Left renal cortex interstitium (tissue), 4 donors: ENCODE measurements at places on chromosomes 4 and X.

DNA sequence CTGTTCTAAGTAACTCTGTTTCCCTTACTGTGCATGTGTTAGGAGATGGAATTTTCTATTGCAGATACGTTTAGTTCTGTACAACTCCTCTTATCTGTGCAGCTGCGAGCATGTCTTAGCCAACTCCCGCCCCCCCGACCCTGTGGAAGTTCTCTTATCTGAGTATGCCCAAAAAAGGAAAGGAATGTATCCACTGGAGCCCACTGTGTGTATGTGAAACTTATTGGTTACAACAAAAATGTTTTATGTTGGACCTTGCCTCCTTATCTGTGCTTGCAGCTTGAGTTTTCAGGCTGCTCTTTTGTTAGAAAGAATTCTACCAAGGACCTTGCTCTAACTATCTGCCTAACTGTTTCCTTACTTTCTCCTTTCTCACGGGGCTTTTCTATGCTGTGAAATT lies 24.2 kb upstream of the DCAF8L2 start:
- DNase-seq: no peak

DNA sequence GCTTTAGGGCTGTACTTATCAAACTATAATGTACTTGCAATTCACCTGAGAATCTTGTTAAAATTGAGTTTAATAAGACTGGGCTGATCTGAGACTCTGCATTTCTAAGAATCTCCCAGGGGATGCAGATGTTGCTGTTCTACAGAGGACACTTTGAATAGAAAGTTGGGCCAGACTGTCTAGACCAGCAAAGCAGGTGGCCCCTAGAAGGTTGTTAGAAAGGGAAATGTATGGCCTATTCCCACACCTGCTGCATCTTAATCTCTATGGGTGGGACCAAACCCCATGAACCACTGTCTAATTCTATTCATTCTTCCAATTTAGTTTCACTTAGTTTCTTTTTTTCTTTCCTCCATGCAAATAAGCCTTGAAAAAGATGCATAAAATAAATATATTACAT lies 413.2 kb upstream of the TECRL start:
- no peak for DNase-seq

DNA sequence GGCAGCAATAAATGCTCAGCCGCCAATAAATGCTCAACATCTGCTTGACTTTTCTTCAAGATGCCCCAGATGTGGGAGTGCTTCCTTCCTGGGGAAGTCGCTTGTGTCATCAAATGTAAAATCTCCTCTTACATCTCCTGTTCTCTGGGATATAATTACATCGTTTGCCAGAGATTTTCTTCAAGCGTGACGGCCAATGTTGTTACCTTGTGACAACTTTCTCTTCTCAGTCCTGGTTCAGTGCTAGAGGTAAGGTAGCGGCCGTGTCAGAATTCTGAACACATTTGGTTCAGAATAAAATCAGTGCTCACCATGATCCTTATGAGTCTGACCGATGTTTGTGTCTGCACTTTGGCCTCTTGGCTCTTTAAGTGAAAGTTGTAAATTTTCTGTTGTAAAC lies 102.5 kb downstream of the ASMT start:
- peak; percentile 56 for DNase-seq

GRCh38 chrX:57929373-57929772 lies 19.1 kb upstream of the ZXDA start:
- no peak for DNase-seq

DNA sequence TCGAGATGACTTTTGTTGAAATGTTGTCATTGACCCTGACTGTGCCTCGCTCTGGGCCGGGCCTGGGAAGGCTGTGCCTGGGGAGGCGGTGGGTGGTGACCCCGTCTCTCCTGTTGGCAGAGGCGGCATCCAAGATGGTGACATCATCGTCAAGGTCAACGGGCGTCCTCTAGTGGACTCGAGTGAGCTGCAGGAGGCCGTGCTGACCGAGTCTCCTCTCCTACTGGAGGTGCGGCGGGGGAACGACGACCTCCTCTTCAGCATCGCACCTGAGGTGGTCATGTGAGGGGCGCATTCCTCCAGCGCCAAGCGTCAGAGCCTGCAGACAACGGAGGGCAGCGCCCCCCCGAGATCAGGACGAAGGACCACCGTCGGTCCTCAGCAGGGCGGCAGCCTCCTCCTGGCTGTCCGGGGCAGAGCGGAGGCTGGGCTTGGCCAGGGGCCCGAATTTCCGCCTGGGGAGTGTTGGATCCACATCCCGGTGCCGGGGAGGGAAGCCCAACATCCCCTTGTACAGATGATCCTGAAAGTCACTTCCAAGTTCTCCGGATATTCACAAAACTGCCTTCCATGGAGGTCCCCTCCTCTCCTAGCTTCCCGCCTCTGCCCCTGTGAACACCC lies 36.4 kb downstream of the HTRA3 start:
- DNase-seq: no peak

DNA sequence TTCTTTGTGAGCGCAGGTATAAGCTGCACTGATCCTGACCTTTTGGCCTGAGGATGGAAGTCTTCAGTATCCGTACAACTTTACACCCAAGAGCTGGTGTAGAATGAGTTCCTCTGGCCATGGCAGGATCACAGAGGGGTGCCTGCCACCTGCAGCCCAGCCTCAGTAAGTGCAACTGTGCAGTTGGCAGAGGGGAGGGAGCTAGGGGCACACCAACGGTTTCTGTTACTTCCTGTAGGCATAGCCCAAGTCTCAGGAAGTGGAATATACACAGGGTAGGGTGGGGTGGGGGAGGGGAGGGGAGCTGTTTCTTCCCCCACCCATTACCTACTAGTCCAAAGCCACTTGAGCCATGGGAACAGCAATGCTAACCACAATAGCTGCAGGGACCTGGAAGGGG lies 85.4 kb upstream of the GBA3 start:
- no peak for DNase-seq

GRCh38 chr4:113623274-113623894 lies 138.2 kb downstream of the CAMK2D start:
- no peak for DNase-seq

DNA sequence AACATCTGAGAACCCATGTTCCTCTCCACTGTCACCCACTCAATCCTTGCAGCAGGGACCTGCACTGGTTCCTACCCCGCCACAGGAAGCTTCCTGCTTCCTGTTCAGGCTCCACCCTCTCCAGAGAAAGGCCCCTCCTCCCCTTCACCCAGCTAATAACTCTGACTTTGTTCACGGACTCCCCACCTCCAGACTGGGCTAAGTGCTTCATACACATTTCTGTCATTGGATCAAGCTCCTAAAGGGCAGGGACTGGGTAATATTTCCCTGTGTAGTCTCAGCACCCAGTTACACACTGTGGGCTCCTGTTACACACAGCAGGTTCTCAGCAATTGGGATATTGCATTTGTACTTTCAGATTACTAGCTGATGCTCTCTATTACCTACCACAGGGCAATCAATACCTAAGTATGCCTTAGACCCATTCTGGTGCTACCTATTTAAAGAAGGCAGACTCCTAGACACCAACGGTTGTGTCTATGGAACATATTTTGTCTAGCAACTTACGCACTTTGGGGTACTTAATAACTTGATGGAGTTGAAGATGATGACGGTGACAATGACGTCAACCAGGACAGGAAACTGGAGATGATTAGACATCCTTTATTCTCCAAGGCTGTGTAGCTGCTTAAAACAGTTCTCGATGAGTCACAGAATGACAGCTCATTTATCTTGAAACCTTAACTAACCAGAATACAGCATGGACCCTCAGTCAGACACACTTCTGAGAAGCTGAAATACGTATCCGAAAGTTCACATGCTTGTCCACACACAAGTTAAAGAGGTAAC lies 58.1 kb downstream of the MAML3 start:
- DNase-seq: no peak

DNA sequence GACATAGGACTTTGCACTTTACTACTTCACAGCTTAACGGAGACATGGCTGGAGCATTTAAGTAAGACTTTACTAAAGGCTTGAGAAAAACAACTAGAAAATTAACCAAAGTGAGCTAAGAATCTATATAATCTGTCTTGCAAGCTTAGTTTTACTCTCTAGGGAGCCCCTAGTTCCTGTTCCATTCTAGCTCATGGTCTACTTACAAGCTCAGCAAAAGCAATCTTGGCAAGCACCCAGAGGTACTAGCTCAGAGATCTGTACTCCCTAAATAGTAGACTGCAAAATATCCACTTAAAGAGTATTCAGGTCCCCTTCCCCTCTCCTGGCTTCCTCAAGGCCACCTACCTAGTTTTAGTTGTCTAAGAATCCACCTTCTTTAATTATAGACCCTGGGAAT lies 469.0 kb downstream of the IDS start:
- no peak for DNase-seq

DNA sequence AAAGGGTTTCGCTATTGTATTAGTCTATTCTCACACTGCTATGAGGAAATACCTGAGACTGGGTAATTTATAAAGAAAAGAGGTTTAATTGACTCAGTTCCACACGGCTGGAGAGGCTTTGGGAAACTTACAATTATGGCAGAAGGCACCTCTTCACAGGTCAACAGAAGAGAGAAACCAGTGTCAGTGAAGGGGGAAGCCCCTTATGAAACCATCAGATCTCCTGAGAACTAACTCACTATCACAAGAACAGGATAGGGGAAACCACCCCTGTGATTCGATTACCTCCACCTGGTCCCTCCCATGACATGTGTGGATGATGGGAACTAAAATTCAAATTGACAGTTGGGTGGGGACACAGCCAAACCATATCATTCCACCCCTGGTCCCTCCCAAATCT lies 589.5 kb downstream of the CENPC start:
- DNase-seq: no peak

DNA sequence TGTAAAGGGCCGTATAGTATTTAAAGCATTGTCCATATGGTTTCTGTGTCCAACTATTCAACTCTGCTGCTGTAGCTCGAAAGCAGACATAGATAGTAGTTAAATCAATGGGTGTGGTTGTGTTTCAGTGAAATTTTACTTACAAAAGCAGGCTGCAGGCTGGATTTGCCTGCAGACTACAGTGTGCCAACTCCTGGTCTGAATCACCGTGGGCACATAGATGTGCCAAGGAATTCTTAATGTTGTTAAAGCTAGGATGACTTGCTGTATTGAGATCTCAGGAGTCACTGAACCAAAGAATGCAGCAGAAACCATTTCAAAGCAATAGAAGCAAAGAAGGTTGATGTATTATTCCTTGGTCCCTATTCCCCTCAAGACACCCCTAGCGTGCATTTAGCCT lies 379.0 kb downstream of the STIM2 start:
- DNase-seq: no peak

GRCh38 chr4:21806991-21807390 lies 141.6 kb downstream of the KCNIP4 start:
- no peak for DNase-seq

DNA sequence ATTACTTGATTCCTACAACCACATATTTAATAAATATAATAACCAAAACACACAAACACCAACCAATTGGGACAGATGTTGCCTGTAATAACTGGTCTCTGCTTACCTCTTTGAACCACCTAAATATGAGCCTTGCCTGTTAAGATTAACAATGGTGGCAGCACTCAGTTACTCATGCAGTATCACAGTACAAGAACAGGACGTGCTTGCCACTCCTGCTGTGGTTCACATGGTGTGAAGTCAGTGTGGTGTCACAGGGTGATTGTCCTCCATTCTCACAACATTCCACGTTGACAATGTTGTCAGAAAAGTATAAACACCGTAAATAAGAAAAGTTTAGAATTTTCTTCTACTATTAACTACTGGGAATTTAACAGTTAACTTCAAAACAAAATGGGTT lies 365.0 kb downstream of the PPP3CA start:
- DNase-seq: no peak

GRCh38 chrX:118901991-118902390 lies 72.4 kb upstream of the LONRF3 start:
- no peak for DNase-seq

GRCh38 chrX:31376408-31377022 lies 304.7 kb upstream of the FTHL17 start:
- DNase-seq: no peak

GRCh38 chrX:44032479-44032878 lies 59.3 kb upstream of the NDP start:
- no peak for DNase-seq

DNA sequence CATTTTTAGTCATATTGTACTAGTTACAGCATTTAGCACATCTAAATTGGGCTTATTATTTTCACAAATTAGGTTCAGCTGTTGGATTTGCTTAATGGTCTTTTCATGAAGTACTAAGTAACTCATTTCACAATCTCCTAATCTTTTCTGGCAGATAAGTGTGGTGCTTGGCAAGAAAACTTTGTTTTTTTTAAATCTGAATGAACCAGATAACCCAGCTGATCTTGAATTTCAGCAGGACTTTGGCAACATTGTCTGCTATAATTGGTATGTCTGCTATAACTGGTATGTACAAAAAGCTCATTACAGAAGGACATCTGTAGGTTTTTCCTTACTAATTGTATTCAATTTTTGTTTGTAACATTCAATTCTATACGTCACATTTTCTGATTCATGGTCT lies 22.7 kb downstream of the WDR19 start:
- no peak for DNase-seq

GRCh38 chrX:46796574-46797191 lies 37.8 kb upstream of the SLC9A7 start:
- DNase-seq: no peak

DNA sequence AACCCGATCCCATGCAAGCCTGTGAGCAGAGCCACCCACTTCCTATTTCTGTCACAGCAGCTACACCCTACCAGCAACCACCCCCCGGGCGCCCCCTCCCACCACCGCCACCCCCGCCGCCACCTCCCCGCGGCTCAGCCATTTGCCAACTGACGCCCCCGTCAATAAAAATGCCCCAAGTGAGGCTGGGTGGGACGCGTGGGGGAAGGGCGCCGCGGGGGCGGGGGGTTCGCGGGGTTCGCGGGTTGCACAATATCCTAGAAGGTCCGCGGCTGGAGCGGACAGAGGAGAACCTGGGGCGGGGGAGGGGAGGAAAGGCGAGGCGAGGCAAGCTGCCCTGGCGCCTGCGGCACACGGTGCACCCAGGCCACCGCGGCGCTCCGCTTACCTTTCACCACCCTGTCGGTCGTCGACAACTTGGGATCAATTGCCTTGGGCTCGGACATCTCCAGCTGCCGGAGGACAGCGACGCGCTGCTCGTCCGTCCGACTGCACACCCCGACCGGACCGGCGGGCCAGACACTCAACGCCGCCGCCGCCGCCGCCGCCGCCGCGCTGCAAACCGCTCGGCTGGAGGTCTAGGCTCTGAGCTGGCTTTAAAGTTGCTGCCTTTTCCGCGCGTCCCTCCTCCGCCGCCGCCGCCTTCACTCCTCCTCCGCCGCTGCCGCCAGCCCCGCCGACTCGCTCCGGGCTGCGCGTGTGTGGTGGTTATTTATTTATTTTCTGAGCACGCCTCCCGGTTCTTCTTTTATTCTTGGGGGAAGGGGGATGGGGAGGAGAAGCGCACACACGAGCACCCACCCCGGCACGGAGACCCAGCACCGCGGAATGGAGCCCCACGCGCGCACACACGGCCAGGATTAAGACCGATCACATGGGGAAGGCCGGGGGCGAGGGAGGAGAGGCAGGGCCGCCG lies 717 bp downstream of the PPP3CA start:
- DNase-seq: peak; percentile 50

GRCh38 chr4:20839957-20840356 lies 139.7 kb downstream of the PACRGL start:
- DNase-seq: no peak
